Testis (tissue), 5 donors: ENCODE measurements at places on chromosomes 6 and 20. TPM values are rescaled to one million over a fixed set of nuclear protein-coding genes. Genes with fewer than 3 reads are reported as not detected.

Gene KIAA0408
- 11.2 TPM for polyA plus RNA-seq

Gene STMND1
- 5.8 TPM for polyA plus RNA-seq

Gene DZANK1
- 11.6 TPM for polyA plus RNA-seq

Gene POM121L2
- polyA plus RNA-seq: 18.4 TPM

Gene MMS22L
- polyA plus RNA-seq: 17.1 TPM

Gene TMEM74B
- polyA plus RNA-seq: 3.9 TPM

Gene SGK2
- polyA plus RNA-seq: 1.3 TPM

Gene PDE7B
- 3.7 TPM for polyA plus RNA-seq

Gene AVP
- polyA plus RNA-seq: not detected

Gene NRN1
- 5.7 TPM for polyA plus RNA-seq

Gene HEY2
- polyA plus RNA-seq: 12.3 TPM

Gene PLTP
- polyA plus RNA-seq: 105 TPM
